Tongue (tissue), 3 donors: ENCODE measurements at places on chromosomes 7 and 10. TPM values are rescaled to one million over a fixed set of nuclear protein-coding genes. Genes with fewer than 3 reads are reported as not detected.

Gene GPC2
- 5.7 TPM for total RNA-seq

Gene GPR26
- 0.10 TPM for total RNA-seq

DNA sequence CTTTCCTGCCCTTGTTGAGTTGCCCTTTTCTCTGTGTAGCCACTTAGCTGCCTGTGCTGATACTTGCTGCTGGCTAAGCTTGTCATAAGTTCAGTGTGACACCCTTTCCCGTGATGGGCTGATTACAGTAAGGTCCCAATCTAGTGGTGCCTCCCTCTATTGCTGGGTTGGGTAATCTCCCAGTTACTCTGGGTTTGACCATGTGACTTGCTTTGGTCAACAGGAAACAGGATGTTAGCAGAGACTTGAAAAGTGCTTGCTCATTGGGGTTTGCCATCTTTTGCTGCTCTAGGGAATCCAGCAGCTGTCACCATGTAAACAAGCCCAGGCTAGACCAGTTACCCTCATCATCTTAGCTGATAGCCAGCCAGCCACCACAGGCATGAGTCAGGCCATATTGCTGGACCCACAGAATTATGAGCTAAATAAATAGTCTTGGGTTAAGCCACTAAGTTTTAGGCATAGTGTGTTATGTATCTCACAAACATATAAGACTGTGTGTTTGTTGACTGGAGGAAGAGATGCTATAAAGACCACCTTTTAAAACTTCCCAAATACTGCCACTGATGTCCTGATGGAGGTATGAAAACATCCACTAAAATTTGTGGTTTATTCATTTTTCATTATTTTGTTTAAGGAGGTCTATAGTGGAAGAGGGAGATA is 4.0 kb upstream of the LEP start:
- no peak for DNase-seq

DNA sequence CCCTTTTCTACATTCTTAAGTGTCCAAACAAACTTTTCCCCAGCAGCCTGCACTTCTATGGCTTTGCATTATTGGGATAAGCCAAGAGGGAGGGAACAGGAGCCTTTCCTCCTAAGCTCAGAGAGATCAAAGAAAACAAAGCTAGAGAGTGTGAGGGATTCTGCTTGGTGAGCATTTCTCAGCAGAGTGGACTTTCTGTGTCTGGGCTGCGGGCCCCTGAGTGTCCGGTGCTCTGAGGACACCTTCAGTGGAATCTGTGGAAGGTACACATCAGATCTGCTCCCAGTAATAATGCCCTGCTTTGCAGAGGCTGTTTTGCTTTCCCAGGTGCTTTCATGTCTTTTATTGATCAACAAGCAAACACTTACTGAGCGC is 50.2 kb downstream of the KCNMA1 start:
- no peak for DNase-seq

GRCh38 chr10:97115846-97116245 is 69.9 kb downstream of the SLIT1 start:
- no peak for DNase-seq

- no peak for DNase-seq
These were observed 83.0 kb downstream of the ARL4A start for GRCh38 chr7:12770227-12770975.

DNA sequence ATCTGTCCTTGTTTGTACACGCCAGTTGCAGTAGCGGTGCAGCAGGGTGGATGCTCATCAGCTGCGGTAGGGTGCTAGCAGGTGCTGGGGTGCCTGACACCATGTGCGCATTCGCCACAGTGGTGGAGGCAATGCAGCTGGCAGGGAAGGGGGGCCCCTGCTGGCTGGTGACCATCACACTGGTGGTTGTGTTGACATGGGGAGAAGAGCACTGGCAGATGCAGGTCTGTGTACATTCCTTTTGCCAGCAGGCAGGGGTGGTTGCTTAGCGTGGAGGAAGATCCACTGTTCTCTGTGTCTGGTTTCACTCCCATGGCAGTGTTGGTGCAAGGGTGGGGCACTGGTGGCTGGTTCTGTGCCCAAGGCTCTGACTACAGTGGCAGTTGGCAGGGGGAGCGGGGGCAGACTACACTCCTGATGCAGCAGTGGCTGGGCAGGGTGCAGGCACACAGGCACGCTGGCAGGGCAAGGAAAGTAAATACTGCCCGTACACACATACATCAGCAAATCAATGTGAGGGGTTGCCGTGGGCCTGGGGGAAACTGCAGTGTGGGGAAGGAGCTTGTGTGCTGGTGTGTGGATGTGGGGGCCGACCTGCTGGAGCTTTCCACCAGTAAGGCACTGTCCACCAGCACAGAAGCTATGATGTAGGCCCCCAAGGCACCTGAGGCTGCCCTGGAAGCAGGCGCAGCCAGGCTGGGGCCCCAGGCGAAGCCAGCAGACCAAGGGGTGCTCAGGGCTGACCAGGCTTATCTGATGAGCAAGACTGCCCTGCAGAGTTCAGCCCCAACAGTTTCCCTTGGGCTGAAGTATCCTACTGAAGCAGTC is 87.2 kb upstream of the UNC5B start:
- peak; percentile 90 for DNase-seq

- no peak for DNase-seq
These were observed 143.4 kb upstream of the LSM8 start for GRCh38 chr7:118040562-118040961.

- peak; percentile 17 for DNase-seq
These were observed 35.7 kb upstream of the EBLN1 start for GRCh38 chr10:22253580-22253882.

DNA sequence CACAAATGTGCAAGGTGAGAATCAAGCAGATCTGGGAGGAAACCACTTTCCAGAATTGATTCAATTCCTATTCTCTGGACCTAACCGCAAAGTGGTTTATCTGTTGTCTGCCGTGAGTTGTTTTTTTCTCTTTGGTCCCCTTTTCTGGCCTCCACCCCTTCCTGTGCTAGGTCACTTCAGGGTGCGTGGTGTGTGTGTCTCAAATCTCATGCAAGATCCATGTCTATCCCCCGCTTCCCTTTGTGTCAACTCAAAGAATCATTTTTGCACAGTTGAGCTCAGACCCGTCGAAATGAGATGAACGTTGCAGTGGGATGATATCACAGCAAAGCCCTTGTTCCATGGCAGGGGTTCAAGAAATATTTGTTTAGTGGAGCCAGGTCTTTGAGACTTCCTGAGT is 184.5 kb downstream of the GATA3 start:
- DNase-seq = no peak
